ENCODE measurements at places on chromosomes 5 and 9.

GRCh38 chr5:179862891-179863290, 4.3 kb upstream of the MRNIP start:
- no peak for DNase-seq

- no peak for DNase-seq
These were observed 47.1 kb upstream of the DMRT1 start for GRCh38 chr9:794386-794785.

DNA sequence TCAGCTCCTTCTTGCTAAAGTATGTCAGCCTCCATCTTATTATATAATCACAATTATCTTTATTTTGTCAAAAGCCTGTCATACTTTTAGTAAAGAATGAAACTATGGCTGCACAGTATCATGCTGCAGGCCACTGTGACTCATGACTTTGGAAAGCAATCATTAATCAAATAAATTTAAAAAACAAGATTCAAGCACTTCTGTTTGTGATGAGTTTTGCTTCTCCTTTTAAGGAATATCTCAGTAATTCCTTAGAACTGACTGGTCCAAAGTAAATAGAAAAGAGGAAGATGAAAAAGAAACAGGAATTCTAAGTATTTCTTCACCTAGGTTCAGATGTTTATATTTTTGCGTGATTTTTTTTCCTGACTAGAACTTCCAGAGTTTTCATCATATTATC, 83.1 kb downstream of the EDIL3 start:
- DNase-seq = no peak

- no peak for DNase-seq
These were observed 11.5 kb downstream of the MAN2A1 start for GRCh38 chr5:109701252-109701651.

- no peak for DNase-seq
These were observed 56.5 kb downstream of the AMBP start for GRCh38 chr9:114021578-114021977.

GRCh38 chr9:5920860-5921328, 30.2 kb downstream of the MLANA start:
- peak; percentile 10 for DNase-seq

GRCh38 chr5:134965271-134965825, 2.4 kb upstream of the CATSPER3 start:
- DNase-seq = peak; percentile 5

DNA sequence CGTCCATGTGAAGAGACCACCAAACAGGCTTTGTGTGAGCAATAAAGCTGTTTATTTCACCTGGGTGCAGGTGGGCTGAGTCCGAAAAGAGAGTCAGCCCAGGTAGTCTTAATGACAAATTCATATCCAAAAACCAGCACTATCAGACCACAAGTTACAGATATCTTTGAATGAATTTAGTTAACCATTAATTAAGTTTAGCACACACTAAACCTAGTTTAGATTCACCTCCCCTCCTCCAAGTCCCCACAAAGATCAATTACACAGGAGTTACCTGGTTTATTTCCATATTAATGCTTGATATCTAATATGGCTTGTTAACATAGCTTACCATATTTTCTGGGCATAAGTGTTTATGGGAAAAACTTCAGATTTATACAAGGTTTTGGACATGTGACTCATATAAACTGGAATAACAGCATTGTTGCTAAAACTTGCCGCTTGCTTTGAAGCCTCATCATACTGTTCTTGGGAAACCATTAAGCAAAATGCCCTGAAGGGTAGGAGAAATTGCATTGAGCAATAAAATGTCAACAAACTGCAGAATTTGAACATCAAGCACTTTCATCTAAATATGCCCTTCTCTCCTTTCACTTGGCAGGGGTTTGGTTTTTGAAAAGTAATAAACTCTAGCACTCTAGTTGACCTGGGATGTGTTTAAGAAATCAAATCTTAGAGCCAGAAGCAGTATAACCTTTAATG, 166.9 kb downstream of the SNCAIP start:
- no peak for DNase-seq

DNA sequence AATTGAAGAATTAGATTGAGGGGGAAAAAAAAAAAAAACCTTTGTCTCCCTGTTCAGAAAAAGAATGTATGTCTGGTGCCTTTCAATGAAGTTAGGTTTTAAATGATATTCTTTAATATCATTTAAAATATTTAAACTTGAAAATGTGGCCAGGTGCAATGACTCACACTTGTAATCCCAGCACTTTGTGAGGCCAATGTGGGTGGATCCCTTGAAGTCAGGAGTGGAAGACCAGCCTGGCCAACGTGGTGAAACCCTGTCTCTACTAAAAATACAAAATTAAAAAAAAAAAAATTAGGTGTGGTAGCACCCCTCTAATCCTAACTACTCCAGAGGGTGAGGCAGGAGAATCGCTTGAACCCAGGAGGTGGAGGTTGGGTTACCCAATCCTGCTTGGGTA, 111.1 kb upstream of the RASA1 start:
- DNase-seq = no peak

DNA sequence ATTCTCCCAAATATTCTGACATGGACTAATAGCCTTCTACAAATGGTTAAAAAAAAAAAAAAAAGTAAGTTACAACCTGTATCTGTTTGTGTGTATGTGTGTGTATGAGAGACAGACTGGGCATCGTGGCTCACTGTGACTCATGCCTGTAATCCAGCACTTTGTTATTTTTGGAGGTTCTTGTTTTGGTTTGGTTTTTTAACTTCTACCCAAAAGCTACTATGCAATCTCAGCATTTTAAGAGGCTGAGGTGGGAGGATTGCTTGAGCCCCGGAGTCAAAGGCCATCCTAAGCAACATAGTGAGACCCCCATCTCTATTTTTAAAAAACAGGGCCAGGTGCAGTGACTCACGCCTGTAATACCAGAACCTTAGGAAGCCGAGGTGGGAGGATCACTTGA, 17.6 kb upstream of the HAVCR1 start:
- DNase-seq = no peak

GRCh38 chr5:3526551-3527185, 69.0 kb upstream of the IRX1 start:
- no peak for DNase-seq

- DNase-seq = no peak
These were observed 55.3 kb downstream of the ZNF366 start for GRCh38 chr5:72451741-72452505.

- no peak for DNase-seq
These were observed 12.4 kb upstream of the TMC1 start for GRCh38 chr9:72509053-72509452.
